Dorsolateral prefrontal cortex (tissue), 122 donors: ENCODE measurements at places on chromosomes 6 and 20. TPM values are rescaled to one million over a fixed set of nuclear protein-coding genes. Genes with fewer than 3 reads are reported as not detected.
A peak's percentile ranks its signal among the peaks of the same experiment; 100 is the strongest.

PPP1R16B gene
- 135 TPM for total RNA-seq

SULF2 gene
- total RNA-seq = 57.4 TPM

DNA sequence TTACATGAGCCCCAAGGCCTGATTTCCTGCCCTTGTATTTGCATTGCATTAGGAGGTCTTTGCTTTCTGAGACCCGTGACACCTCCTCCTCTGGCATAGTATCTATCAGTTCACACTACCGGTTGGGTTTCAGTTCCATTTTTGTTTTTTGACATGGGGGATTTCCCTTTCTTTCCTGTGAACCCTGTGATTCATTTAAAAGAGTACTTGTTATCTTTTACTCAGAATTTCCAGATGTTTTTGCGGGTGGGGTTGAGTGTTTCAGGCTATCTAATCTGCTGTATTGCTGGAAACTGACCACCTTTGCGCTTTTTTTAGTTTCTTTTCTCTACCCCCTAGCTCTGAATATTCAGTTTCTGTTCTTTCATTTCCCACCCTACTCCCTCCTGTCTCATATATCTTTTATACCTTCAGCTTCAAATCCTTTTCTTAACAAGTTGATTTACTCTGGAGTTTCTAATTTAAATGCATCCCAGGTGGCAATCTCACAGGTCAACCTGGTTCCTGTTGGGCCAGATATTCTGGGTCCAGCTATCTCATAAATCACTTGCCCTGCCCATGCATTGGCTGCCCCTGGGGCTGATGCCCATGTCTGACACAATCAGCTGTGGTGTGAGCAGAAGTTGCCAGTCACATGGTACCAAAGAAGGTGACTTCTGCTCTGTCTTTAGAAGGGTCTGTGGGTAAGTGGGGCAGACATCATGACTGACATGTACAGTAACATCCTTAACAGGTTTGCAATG is 14.3 kb upstream of the NCOA3 start:
- DNase-seq = peak; percentile 17

DNA sequence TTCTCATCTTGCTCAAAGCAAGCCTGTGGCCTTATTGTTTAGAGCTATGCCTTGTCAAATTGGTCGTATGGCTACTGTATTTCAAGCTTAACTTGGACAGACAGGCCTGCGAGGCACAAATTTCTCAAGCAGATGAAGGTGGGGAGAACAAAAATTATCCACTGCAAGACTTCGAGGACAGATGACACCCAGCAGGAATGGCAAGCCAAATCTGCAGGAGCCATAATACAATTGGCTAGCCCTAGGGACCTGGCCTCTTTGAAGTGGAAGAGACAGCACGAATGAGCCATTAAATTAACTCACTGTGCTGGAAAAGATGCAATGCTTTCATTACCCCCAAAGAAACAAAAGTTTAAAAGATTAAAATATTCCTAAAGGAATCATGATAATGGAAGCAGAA is 5.0 kb upstream of the BLOC1S5 start:
- no peak for DNase-seq

DEFB127 gene
- total RNA-seq = not detected

DNA sequence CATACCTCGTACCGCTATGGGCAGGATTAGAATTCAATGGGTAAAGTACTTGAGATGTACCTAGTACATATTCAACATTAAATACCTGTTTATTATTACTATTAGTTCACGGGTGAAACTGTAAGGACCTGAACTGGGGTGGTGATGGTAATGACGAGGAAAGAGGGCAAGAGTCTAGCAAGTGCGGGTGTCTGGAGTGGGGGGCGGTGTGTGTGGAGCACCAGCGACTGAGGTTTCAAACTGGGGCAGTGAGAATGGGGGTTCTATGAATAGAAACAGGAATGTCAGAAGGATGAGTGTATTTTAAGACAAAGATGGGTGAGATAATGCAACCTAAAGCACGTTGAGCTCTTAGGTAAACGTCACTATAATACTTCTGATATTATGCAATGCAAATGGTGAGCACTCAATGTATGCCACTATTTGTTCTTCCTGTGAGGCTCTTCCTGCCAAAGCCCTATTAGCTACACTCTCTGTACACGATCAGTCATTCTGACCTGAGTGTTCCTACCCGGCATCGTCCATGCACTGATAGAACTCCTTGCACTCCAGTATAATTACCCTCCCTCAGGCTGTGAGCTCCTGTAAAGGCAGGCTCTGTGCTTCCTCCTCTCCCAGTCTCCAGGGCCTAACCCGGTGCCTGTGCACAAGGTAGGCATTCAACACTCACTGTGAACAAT is 55.0 kb downstream of the ALDH5A1 start:
- no peak for DNase-seq
